Fibroblast of skin of scalp (primary cell): ENCODE measurements at places on chromosomes 7 and 10.

DNA sequence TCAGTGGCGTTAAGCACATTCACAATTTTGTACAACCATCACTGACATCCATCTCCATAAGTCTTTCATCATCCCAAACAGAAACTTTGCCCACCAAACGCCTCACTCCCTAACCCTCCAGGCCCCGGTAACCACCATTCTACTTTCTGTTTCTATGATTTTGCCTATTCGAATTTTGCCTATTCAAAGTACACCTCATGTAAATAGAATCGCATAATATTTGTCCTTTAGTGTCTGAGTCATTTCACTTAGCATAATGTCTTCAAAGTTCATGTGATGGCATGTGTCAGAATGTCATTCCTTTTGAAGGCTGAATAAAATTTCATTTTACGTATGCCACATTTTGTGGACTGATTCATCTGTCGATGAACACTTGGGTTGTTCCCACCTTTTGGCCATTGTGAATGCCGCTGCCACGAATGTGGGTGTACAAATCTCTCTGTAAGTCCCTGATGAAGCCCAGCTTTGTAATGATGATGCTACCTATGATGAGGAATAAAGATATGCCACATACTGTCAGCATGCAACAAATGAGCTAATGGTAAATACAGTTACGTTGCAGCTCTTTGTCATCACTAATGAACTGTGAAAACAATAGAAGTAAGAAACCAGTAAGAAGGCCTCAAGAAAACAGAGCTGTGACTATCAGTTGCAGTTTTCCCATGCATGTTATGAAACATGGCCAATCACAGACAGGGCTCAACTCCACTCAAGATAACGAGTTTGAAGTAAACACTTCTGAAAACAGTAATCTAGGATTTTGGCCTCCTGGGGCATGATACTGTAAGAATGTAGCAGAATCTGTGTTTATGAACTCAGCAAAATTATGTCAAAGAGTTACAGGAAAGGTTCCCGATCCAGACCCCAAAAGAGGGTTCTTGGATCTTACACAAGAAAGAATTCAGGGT lies 120.0 kb downstream of the ADAM12 start:
- DNase-seq = no peak

GRCh38 chr10:94308866-94309265 lies 53.9 kb downstream of the NOC3L start:
- DNase-seq = peak; percentile 47

DNA sequence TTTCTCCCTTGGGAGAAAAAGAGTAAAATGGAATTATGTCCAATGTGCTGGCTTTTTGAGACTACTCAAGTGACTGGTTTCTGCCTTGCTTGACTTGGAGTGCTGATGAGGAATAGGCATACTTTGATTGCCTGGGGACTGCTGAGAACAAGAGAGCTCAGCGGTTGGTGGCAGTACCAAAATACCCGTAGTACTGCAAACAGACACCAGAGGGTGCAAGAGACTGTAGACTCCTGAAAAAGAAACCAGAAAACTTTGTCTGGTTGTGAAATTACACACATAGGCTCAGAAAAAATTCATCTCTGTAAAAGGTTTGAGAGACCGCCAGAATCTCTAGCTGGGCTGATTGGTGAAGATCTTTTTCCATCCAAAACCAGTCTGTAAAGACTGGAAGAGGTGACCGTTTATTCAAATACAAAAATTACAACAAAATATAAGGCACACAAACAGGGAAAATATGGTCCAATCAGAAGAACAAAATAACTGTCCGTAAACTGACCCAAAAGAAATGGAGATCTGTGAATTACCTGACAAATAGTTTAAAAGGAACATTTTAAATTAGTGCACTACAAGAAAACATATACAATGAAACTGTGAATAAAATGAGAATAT lies 18.5 kb downstream of the BICC1 start:
- peak; percentile 79 for DNase-seq

DNA sequence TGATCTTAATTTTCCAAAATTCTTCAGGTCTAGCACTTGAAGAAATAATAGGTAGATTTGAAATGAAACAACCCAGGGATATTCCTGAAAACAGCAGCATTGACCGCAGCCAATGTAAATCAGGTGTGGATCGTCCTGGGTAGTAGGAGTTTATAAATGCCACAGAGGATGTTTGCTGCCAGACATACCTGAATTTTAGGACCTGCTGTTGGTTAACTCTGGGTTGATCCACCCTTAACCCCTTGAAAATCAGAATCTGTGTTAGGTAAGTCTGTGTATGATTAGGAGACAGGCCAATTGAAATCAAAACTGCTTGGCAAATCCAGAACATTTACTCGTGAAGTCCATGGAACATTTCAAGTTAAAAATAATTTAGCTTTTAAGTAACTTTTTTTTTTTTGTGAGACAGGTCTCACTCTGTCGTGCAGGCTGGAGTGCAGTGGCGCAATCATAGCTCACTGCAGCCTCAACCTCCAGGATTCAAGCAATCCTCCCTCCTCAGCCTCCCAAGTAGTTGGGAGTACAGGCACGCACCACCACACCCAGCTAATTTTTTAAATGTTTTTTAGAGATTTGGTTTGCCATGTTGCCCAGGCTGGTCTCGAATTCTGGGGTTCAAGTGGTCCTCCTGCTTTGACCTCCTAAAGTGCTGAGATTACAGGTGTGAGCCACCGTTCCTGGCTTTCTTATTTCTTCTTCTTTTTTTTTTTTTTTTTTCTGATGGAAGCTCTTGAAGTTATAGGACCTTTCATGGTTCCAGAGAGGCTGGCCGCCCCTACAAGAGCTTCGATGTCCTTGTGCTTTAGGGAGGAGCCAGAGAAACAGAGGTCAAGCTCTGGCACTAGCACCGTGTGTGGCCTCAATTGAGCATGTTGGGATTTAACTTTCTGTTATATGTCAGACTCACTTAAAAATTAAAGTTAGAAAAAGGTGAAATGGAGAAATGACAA lies 2.0 kb downstream of the POR start:
- DNase-seq = no peak

- no peak for DNase-seq
Measured at GRCh38 chr7:2470204-2471021, 5.8 kb downstream of the GRIFIN start.

GRCh38 chr10:63769367-63769766 lies 248.2 kb downstream of the REEP3 start:
- DNase-seq = no peak

DNA sequence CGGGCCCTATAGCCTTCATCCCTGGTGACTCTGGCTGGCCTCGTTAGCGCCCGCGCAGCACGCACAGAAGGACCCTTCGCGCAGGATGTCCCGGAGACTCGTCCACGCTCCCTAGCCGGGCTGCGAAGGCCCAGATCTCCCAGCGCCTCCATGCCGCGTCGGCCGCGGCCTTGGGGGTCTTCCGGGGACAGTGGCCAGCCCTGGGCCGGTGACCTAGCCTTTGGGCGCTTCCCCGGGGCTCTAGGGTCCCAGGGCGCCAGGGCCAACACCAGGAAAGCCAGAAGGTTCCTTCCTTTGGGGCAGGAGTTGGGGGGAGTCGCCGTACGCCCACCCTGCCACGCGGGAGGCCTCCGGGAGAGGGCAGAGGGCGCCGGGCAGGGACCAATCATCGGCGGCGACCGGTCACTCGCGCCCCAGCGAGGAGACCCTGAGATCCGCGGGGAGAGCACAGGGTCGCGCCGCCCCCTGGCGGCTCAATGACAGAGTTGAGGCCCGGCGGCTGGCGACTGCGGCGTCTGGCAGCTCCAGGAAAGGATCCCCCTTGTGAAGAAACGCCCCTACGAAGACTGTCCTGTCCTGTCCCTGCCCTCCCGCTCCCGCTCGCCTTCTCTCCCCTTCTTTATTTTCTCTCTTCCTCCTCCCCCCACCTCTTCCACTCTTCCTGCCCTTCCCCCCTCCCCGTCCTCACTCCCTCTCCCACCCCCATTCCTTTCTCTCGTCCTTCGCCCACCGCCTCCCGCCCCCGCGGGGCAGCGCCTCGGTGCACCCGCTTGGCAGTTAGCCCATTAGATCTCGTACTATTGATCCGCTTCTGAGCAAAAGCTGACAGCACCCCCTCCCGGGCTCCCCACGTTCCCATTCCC lies 62.3 kb upstream of the LBX1 start:
- DNase-seq = peak; percentile 39

DNA sequence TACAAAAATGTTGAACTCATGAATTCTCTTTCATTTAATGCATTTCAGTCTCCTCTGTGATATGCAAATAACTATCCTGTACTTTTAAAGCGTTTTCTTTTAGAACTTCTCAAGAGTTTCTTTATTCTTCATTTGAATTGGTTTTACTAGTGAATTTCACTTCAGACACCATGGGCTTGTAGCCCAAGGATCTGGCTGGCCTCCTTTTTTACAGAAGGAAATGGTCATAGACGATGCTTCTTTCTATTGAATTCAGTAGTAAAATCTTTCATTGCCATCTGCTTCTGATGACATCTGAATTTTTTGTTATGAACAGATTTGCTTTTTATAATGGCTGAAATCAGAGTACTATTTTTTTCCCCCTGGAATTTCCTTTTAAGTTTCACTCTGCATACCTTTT lies 135.2 kb upstream of the ETV1 start:
- no peak for DNase-seq

- peak; percentile 40 for DNase-seq
Measured at GRCh38 chr7:87218796-87219544, 562 bp downstream of the TMEM243 start.

GRCh38 chr7:116075351-116076145 lies 45.0 kb upstream of the TFEC start:
- peak; percentile 38 for DNase-seq

GRCh38 chr10:117596706-117597105 lies 54.2 kb downstream of the EMX2 start:
- DNase-seq = no peak

GRCh38 chr7:70554646-70555045 lies 577.3 kb upstream of the GALNT17 start:
- no peak for DNase-seq

GRCh38 chr10:14407567-14407966 lies 76.8 kb upstream of the FRMD4A start:
- DNase-seq = no peak

- no peak for DNase-seq
Measured at GRCh38 chr7:36871355-36871738, 147.1 kb upstream of the AOAH start.

DNA sequence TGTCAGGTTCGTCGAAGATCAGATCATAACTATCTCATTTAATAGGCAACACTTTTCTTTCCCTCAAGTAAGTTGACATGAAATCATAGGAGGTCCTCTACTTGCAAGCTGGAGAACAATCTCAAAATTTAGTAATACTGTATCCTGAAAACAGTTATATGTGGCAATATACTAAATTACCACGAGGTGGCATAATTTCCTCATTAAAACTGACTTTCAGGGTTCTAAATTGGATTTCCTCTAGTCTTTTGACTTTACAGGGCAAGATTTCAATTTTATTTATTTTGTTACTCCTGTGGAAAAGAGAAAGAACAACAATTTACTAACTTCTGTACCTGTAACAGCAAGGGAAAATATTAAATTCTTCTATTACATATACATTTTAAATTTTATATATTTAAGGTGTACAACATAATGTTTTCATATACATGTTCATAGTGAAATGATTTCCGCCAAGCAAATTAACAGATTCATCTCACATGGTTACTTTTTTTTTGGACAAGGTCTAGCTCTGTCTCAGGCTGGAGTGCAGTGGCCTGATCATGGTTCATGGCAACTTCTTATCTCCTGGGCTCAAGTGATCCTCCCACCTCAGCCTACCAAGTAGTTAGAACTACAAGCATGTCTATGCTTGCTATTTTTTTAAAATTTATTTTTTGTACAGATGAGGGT lies 53.4 kb upstream of the CYP2C18 start:
- DNase-seq = peak; percentile 25

DNA sequence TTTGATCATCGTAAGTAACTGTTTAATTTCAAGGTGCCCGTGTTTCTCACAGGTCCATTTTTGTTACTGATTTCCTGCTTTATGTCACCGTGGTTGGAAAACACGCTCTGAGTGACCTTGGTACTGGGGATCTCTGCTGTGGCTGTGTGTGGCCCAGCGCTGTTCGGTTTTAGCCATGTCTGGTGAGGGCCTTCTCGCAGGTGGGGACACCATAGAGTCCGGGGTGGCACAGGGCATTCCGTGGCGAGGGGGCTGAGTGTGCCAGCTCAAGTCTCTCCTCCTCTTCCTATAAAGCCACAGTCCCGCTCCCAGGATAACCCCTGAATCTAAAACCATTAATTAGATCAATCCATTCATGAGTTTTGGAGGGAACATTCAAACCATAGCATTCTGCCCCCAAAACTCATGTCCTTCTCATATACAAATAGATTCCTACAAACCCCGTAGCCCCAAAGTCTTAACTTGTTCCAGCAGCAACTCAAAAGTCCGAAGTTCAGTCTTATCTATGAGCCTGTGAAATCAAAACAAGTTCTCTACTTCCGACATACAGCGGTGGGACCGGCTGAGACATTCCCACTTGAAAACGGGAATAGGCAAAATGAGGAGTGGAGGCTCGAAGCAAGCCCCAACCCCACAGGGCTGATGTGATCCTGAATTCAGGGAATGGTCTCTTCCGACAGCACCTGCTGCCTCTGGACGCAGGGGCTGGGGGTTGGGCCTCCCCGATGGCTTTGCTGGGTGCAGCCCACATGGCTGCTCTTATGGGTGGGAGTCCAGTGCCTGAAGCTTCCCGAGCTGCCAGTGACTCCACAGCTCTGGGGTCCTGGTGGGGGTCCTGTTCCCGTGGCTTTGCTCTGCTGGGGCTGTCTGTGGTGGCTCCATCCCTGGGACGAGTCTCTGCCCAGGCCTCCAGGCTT lies 55.0 kb upstream of the NKX6-2 start:
- no peak for DNase-seq

- DNase-seq = peak; percentile 79
Measured at GRCh38 chr10:4847561-4848355, 21.8 kb downstream of the AKR1E2 start.

DNA sequence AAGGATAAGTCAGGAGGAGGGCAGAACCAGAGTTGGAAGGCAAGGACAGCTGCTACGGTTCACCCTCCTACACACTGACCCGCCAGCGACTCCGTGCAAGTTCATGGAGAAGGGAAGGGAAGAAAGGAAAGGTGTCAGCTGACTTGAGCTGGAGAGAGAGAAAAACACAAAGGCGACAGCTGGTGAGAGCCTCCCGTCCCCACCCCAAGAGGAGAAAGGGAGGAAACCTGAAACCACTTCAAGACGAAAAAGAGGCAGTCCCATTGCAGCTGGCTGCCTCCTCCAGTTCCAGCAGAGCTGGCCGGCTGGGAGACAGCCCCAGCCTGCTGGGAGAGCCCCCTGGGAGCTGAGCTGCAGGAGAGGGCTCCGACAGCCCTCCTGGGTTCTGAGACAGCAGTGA lies 75.2 kb downstream of the PARD3 start:
- DNase-seq = peak; percentile 57

DNA sequence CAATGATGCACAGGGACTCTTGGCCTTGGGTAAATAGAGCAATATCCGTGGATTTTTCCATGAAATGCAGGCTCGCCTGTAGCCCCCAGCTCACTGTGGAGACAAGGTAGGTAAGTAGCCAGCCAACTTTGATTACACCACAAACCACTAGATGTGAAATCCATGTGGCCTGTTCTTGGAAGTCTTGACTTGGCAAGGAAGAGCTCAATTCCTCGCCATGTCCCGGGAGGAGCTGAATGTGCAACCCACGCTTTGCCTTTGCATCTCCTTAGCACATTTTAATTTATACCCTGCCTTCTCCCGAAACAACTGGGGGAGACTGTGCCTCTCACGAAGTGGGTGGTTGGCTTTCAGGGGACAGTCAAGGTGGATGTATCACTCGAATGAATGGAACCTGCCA lies 347.7 kb upstream of the MKI67 start:
- no peak for DNase-seq

GRCh38 chr7:126727930-126728391 lies 524.8 kb downstream of the GRM8 start:
- peak; percentile 79 for DNase-seq

- DNase-seq = no peak
Measured at GRCh38 chr7:101913851-101914250, 96.4 kb downstream of the CUX1 start.
